ENCODE measurements at places on chromosomes 7 and 10. TPM values are rescaled to one million over a fixed set of nuclear protein-coding genes. Genes with fewer than 3 reads are reported as not detected.

DNA sequence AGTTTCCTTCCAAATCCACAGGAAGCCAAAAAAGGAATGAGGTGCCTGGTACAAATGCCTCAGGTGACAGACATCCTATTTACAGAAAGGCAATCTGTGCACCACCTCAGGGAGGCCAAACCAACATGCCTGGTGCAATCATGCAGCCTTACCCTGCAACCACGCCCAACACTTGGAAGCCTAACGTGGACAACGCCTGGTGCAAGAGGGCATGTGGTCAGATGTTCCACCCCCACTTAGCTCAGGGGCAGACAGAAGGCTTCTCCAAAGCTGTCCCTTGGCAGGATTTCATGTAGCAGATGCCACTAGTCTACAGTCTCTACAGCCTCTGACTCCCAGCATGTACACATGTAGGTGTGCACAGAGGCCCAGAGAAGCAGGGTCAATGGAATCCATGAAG lies 89.5 kb downstream of the KCNMA1 start:
- no peak for DNase-seq

- no peak for DNase-seq
These were observed 143.2 kb downstream of the NRCAM start for GRCh38 chr7:108313086-108313485.

DNA sequence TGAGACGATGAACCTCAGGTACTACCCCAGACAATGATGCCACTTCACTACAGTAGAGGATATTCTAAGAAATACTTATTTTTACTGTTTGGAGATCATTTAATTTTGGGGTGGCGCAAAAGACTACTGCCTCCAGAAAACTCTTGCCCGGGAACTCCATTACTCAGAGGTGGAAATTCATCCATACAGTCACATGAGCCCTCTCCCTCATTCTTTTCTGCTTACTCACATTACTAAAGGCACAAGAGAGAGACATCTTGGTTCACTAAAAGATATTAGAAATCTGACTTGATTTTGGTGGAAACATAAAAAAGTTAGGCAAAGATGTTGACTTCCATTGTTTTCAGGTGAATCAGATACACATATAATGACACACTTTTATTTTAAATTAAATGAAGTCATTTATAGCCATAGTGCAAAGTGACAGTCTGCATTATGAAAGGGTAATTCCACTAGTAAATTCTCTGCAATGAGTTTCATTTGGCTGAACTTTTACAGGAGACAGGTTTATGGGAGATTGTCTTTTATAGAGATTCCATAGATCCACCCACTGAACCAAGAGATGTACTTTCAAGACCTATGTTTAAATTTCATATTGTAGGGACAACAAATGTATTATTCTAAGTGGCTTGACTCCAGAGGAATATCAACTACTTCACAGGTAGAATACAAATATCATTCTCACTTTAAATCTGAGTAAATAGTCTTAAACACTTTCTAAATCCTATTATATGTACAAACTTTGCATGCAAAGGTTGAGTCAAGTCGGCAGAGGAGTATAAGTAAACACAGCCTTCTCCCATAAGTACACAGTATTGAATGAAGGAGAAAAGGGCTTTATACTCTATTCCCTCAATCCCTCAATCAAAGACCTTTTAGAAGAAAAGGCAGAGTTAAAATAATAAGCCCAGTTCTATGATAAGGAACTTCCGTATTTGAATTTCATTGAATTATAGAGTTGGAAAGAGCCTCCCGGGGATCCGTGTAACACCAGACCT lies 18.8 kb downstream of the NEBL start:
- no peak for DNase-seq

The HOXA13 gene
- total RNA-seq: not detected

The EGR2 gene
- total RNA-seq: 2.1 TPM
